SK-MEL-5 (cell line): ENCODE measurements at places on chromosomes 3 and 15. TPM values are rescaled to one million over a fixed set of nuclear protein-coding genes. Genes with fewer than 3 reads are reported as not detected.

The SCG3 gene
- total RNA-seq, result 0.37 and 0.67 TPM in 2 replicates

The CEP152 gene
- 6.4 and 9.6 TPM in 2 replicates for total RNA-seq

The SKOR1 gene
- total RNA-seq, result 0.03 TPM in 1 of 2 replicates, not detected in the other

The SNURF gene
- total RNA-seq, result 2.3 and 3.2 TPM in 2 replicates

The ZIC1 gene
- total RNA-seq, result 3.8 and 4.4 TPM in 2 replicates

The PCOLCE2 gene
- total RNA-seq, result 57.2 and 60.6 TPM in 2 replicates

The CORO2B gene
- total RNA-seq, result 0.13 TPM in 1 of 2 replicates, not detected in the other

The FEZF2 gene
- not detected in 2 replicates for total RNA-seq

The CYP1A2 gene
- not detected in 2 replicates for total RNA-seq

The FGF7 gene
- 20.3 TPM in 2 replicates for total RNA-seq

The GOLGA8G gene
- not detected in 2 replicates for total RNA-seq

The COL8A1 gene
- total RNA-seq, result not detected in 2 replicates

The TP63 gene
- total RNA-seq, result 0.05 TPM in 1 of 2 replicates, not detected in the other
